ENCODE measurements at places on chromosomes 12 and 14.
A peak's percentile ranks its signal among the peaks of the same experiment; 100 is the strongest.

- DNase-seq = no peak
Observed at GRCh38 chr12:123919980-123920360, 52.7 kb downstream of the CCDC92 start.

GRCh38 chr14:102505000-102505619, 4.5 kb downstream of the ANKRD9 start:
- DNase-seq = no peak

- DNase-seq = no peak
Observed at GRCh38 chr12:121712461-121713256, at the start of gene TMEM120B. Gene TMEM120B (plus strand): TSS chr12:121712752. CDS start chr12:121712896, 144 bp downstream.

DNA sequence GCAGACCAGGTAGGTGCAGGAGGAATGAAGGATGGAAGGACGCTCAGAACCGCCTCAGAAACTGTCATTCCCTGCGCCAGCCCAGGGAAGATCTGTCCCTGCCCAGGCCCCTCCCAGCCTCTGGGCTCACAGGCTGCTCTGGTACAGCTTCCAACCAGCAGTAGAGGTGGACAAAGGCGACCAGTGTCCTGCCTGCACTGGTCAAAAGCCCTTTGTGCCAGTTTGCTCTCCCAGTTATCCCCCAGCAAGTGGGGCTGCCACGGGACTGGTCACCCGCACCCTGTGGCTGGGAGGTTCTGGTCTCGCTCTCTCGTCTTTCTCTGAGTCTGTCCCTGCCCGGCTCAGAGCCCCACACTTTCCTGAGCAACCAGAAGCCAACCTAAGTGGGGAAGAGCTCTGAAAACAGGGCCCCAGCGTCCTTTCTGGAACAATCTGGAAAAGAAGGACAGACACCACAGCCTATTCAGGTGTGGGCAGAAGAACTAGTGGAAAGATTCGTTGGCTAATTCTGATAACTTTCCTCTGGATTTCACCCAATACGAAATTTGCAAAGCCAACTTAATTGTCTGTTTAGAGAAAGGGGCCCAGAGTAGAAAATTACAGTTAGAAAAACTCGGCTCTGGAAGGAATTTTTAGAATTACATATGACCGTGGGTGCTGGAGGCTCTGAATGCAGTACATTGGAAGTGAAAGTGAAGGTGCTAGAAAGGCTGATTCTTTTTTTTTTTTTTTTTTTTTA, 21.7 kb downstream of the SNRNP35 start:
- DNase-seq = no peak

DNA sequence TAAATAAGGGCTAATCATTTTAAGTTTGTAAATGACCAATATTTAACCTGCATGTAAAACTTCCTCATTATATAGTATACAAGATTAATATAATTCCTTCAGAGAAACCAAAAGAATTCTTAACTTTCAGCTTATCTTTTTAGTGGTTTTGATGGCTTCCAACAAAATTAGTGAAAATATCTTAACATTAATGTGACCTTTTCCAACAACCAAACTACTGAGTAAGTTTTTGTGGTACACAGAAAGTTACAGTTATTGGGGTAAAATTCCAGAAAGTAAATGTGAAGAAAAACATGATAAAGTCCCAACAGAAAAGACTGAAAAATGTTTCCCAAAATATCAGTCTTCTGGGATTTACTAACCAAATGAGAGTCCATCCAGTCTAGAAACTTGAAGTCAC, 111.0 kb upstream of the PDE3A start:
- DNase-seq = no peak

GRCh38 chr12:52924764-52925716, 20.2 kb upstream of the KRT8 start:
- DNase-seq = no peak

- no peak for DNase-seq
Observed at GRCh38 chr12:121799842-121800693, 3.7 kb upstream of the SETD1B start.

DNA sequence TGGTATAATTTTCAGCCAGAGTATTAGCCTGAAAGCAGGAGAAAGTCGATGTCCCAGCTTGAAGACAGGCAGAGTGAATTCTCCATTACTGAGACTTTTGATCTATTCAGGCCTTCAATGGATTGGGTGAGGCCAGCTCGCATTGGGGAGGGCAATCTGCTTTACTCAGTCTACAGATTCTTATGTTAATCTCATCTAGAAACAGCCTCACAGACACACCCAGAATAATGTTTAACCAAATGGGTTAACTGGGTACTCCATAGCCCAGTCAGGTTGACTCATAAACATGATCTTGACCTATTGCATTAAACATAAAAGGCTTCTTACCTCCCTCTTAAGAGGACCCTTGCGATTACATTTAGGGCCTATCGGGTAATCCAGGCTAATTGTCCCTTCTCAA, 118.0 kb downstream of the KTN1 start:
- no peak for DNase-seq

DNA sequence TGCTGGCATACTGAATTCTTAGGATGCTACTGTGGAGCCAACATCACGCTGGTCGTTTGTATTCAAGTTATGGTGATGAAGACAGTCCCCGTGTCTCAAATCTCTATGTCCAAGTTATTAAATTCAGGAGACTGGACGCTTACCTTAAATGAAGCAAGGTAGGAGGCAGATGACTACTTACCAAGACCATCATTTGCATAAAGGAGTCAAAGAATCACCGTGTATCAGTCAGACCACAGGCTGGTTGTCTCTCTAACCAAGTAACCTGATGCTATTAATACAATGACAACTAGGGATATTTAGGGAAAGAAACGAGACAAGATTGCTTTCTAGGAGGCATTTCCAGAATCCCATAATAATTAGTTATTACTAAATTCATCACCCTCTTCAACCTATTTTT, 78.1 kb upstream of the FRMD6 start:
- DNase-seq = no peak

GRCh38 chr14:97441740-97442362, 644.7 kb downstream of the VRK1 start:
- no peak for DNase-seq

GRCh38 chr14:62143245-62143644, 381.0 kb downstream of the SNAPC1 start:
- DNase-seq = no peak

DNA sequence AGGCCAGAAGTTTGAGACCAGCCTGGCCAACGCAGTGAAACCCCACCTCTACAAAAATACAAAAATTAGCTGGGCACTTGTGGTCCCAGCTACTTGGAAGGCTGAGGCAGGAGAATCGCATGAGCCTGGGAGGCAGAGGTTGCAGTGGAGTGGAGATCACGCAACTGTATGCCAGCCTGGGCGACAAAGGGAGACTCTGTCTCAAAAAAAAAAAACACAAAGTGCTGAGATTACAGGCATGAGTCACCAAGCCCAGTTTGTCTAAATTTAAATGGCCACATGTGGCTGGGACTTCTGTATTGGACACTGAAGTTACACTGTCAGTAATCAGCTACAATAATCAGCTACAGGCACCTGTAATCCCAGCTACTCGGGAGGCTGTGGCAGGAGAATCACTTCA, 100.9 kb upstream of the AEBP2 start:
- DNase-seq = no peak

- DNase-seq = no peak
Observed at GRCh38 chr14:87687420-87687819, 305.6 kb downstream of the GALC start.

GRCh38 chr12:63897931-63898330, 53.4 kb downstream of the SRGAP1 start:
- DNase-seq = no peak

DNA sequence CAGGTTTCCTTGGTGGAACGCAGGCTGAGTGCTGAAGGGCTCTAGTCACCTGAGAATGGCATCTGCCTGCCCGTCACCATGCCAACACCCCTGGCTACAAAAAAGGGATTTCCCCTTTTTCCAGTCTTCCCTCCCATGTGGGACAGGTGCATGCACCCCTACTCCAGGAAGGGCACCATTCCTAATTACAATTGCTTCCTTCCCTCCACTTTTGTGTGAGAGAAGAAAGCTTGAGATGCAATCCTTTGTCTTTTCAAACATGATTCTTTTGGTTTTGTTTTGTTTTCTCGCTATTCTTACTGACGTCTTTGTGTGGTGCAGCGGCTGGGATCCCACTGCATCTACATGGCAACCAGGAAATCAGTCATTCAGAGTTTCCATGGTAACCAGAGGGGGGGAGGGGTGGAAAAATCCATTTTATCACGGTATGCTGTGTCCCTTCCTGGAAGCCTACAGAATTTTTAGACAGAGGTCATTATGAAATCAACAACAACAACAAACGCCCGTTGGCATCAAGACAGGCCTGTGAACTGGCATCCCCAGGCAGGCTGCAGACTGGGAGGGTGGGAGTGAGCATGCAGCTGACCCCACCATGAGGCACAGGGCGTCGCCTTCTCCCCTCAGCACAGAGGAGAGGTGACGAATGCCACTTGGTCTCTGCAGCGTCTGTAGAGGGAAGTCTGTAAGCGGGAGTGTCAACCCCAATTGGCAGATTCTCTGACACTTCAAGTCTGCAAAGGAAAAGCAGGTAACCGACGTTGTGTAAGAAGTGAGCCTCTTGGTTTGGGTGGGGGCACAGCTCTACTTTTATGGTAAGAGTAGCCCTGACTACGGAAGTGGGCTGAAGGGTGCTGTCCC, 13.6 kb upstream of the GNG2 start:
- DNase-seq = no peak

DNA sequence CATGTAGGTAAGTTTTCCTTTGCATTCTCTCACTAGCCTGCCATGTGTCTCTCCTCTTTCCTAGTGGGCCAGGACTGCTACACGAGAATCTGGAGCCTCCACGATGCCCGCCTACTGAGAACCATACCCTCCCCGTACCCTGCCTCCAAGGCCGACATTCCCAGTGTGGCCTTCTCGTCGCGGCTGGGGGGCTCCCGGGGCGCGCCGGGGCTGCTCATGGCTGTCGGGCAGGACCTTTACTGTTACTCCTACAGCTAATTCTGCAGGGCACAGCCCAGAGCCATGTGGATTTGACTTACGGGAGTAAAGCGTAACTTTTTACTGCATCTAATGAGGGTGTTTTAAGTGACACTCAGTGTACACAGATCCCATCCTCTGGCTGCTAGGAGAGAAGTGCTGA, 32.3 kb downstream of the DCAF4 start:
- no peak for DNase-seq

DNA sequence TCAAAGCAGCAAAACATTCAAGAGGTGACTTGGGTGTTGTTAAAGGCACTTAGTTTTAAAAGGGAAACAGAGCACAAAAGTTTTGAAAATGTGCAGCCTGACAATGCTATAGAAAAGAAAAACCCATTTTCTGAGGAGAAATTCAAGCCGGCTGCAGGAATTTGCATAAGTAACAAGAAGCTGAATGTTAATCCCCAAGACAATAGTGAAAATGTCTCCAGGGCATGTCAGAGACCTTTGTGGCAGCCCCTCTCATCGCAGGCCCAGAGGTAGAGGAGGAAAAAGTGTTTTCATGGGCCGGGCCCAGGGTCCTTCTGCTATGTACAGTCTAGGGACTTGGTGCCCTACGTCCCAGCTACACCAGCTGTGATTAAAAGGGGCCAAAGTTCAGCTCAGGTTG, 167.9 kb downstream of the PPFIA2 start:
- no peak for DNase-seq

- no peak for DNase-seq
Observed at GRCh38 chr14:70602254-70602653, 1.8 kb upstream of the MED6 start.

GRCh38 chr14:71408362-71409030, 501.2 kb downstream of the PCNX1 start:
- DNase-seq = no peak

- no peak for DNase-seq
Observed at GRCh38 chr14:69132513-69133181, 20.3 kb downstream of the DCAF5 start.

GRCh38 chr12:125148316-125148715, 83.1 kb downstream of the AACS start:
- no peak for DNase-seq

DNA sequence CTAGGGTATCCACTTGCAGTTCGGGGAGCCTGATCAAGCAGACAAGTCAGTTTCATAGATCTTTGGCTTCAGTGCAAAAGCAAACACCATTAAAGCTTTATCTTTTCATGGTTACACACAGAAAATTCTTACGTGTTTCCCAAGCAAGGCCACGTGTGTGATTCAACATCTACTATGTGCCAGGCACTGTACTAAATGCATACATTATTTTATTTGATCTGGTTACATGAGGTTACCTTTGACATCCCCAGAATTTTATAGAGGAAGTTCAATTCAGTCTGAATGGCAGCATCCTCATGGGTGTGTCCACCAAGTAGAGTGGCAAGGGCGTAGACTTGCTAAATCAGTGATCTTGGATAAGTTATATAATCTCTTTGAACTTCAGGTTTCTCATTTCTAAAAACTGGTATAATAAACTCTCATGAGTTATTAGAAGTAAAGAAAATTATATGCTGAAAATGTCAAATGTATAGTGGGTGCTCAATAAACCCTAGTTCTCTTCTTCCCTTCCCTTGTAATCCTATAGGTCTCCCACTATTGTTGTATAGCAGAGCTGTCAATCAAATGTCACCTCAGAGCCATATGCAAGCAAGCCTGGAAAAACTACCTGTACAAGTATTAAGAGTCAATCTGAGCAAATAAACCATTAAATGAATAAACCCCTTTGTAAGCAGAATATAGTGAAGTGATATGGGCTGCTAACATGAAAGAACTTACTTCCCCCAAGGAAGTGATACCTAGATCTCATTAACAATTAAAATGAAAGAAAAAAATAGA, 50.3 kb upstream of the TMX1 start:
- no peak for DNase-seq

GRCh38 chr12:56628671-56629458, 1.3 kb downstream of the BAZ2A start:
- no peak for DNase-seq

GRCh38 chr14:50381823-50382287, 14.8 kb downstream of the CDKL1 start:
- DNase-seq = no peak

- no peak for DNase-seq
Observed at GRCh38 chr14:79584679-79585078, 626.6 kb downstream of the DIO2 start.

DNA sequence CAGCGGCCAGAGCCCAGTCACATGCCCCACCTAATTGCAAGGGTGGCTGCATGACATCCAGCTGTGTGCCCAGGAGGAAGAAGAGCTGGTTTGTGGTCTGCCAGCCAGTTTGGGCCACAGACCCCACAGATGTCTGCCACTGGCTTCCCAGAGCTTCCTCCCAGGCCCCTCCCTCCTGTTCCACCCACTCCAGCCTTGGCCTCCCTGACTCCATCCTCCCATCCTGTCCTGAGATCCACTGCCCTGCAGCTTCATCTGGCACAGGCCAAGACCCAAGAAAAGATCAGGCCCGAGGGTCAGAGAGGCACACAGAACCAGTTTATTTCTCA, 5.9 kb downstream of the NGB start:
- no peak for DNase-seq

DNA sequence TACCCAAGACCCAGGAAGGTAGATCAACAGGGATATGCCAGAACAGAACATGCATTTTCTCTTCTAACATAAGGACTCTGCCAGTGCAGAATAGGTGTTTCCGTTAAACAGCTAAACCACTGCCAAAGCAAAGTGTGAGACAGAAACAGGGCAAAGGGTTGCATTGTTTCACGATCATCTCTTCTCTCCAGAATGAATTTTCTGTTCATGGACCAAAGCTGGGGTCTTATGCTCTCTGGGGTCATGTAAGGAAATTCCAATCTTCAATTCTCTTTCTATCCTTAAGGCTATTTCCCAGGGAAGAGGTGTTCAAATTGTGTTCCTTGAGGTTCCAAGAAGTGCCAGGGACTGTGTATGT, 10.9 kb downstream of the PSMB5 start:
- DNase-seq = no peak

- DNase-seq = peak; percentile 54
Observed at GRCh38 chr14:103141117-103141796, 18.0 kb downstream of the TNFAIP2 start.
